ENCODE measurements at places on chromosomes 3 and 15. TPM values are rescaled to one million over a fixed set of nuclear protein-coding genes. Genes with fewer than 3 reads are reported as not detected.

- H3K4me1 ChIP-seq, result peaks cover 28% of the 10 kb centered on the region
- peak; percentile 80 for DNase-seq
- H3K27me3 ChIP-seq, result no peaks in the 10 kb centered on the region
- peak overlapping the region; percentile 95 for H3K27ac ChIP-seq
- peak overlapping the region; percentile 92 for H3K4me3 ChIP-seq
Observed at GRCh38 chr3:47824541-47825473, 21.9 kb downstream of the DHX30 start.

DNA sequence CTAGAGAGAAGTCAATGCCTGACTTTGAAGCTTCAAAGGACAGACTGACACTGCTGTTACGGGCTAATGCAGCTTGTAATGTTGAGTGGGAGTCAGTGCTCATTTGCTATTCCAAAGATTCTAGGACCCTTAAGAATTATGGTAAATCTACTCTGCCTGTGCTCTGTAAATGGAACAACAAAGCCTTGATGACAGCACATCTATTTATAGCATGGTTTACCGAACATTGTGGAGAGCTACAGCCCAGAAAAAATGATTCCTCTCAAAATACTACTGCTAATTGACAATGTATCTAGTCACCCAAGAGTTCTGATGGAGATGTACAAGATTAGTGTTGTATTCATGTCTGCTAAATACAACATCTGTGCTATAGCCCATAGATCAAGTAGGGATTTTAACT lies 262.3 kb downstream of the EPHA6 start:
- no peak overlapping the region for H3K4me3 ChIP-seq
- no peak for DNase-seq
- H3K27me3 ChIP-seq, result no peaks in the 10 kb centered on the region
- H3K27ac ChIP-seq, result no peak overlapping the region
- no peaks in the 10 kb centered on the region for H3K4me1 ChIP-seq
- H3K36me3 ChIP-seq, result no peaks in the 10 kb centered on the region

DNA sequence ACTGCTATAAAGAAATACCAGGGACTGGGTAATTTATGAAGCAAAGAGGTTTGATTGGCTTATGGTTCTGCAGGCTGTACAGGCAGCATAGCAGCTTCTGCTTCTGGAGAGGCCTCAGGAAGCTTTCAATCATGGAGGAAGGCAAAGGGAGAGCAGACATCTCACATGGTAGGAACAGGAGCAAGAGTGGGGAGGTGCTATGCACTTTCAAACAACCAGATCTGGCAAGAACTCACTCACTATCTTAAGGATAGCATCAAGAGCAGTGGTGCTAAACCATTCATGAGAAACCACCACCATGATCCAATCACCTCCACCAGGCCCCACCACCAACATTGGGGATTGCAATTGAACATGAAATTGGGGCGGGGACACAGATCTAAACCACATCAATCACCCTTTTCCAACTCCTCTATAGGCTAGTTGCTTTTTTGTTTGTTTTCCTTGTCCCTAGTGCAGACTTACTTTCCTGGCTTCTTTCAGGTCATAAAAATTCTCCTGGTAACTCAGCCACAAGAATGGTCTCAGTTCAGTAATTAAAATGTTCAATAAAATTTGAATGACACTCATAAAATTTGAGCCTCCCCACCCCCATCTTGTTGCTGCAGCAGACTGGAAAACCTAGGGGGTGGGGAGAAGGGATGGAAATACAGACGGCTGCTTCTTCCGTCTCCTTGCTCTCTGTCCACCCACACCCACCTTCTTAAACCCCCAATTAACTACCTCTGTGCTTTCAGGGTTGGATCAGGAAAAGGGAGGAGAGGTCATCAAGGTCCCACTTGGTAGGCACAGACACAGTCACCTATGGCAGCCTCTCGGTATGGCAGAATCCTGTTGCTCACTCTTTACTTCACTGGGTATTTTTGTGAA lies 16.3 kb upstream of the TIPARP start:
- H3K27ac ChIP-seq, result no peak overlapping the region
- no peak overlapping the region for H3K4me3 ChIP-seq
- H3K4me1 ChIP-seq, result peaks cover 4% of the 10 kb centered on the region
- no peaks in the 10 kb centered on the region for H3K36me3 ChIP-seq
- DNase-seq, result no peak

DNA sequence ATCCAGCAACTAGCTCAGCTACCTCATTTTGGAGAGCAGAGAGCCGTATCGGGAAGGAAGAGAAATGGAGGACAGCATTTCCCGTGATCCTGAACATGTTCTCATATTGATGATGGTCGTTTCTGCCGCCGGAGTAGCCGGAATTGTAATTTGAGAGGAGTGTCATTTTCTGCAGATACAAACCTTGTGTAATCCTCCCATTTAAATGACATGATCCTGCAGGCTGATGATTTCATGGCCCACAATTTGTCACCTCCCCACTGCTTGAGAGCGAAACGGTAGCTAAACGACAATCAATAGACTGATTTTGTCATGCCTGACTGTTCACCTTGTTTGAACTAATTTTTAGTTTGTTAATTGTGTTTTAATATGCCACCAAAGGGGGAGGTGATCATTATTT lies 126.5 kb upstream of the CNTN6 start:
- H3K36me3 ChIP-seq, result no peaks in the 10 kb centered on the region
- no peak overlapping the region for H3K4me3 ChIP-seq
- DNase-seq, result no peak
- H3K27ac ChIP-seq, result no peak overlapping the region

- H3K36me3 ChIP-seq, result no peaks in the 10 kb centered on the region
- no peaks in the 10 kb centered on the region for H3K27me3 ChIP-seq
- no peak overlapping the region for H3K4me3 ChIP-seq
- H3K4me1 ChIP-seq, result peaks cover 20% of the 10 kb centered on the region
- no peak for DNase-seq
Observed at GRCh38 chr3:172542999-172543398, 19.8 kb upstream of the TNFSF10 start.

The NRG4 gene
- total RNA-seq, result not detected

The GOLGA8R gene
- total RNA-seq, result 3.1 TPM

The COL8A1 gene
- not detected for total RNA-seq

The SLC2A2 gene
- not detected for total RNA-seq

The TRIM71 gene
- total RNA-seq, result 0.18 TPM

The GOLGA8S gene
- total RNA-seq, result 0.13 TPM

Measured in activated CD8-positive, alpha-beta T cell treated with anti-CD3 and anti-CD28 coated beads for 36 hours (primary cell).